ENCODE measurements at places on chromosomes 2 and 18. TPM values are rescaled to one million over a fixed set of nuclear protein-coding genes. Genes with fewer than 3 reads are reported as not detected.
A peak's percentile ranks its signal among the peaks of the same experiment; 100 is the strongest.

FBLN7 gene
- total RNA-seq = 1.6 TPM

GATA6 gene
- total RNA-seq = 6.6 TPM

C1D gene
- 15.6 TPM for total RNA-seq

INHA gene
- 0.14 TPM for total RNA-seq

CNDP2 gene
- total RNA-seq = 65.5 TPM

REG3A gene
- not detected for total RNA-seq

DNA sequence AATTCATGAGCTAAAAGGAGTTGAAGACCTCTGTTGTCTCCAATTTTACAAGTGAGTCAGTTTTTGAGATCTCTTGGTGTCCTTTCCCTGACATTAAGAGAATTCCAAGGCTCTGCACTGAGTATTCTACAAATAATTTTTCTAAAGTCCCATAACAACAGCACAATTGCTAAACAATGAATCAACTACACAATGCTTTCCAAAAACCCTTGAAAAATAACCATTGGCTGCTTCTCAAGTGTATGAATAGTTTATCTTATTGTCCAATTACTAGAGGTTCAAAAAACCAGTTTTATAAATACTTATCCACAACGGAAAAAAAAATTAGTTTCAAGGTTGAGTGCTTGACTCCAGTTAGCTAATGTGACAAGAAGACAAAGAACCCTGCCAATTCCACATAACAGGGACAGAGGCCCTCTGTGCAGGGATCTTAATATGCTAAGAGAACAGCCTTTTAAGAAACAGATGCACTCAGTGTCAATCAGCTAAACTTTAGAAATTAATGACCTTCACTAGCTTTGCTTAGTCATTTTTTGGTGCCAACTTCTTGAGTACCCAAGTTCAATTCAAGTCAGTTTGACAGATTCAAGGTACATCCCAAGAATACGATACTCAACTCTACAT is 266.6 kb upstream of the CYP26B1 start:
- no peak overlapping the region for H3K27ac ChIP-seq
- H3K4me1 ChIP-seq = no peaks in the 10 kb centered on the region
- H3K27me3 ChIP-seq = no peaks in the 10 kb centered on the region
- H3K4me3 ChIP-seq = no peak overlapping the region
- no peaks in the 10 kb centered on the region for H3K36me3 ChIP-seq
- DNase-seq = no peak

GRCh38 chr18:8623549-8624106 is 14.4 kb downstream of the RAB12 start:
- no peak overlapping the region for H3K4me3 ChIP-seq
- no peaks in the 10 kb centered on the region for H3K27me3 ChIP-seq
- no peak overlapping the region for H3K27ac ChIP-seq
- no peak for DNase-seq

GRCh38 chr2:173043897-173044519 is 31.6 kb upstream of the MAP3K20 start:
- no peak overlapping the region for H3K4me3 ChIP-seq
- H3K27me3 ChIP-seq = no peaks in the 10 kb centered on the region
- H3K36me3 ChIP-seq = no peaks in the 10 kb centered on the region
- no peak for DNase-seq
- H3K27ac ChIP-seq = peak overlapping the region; percentile 74

GRCh38 chr2:169585673-169586072 is 1.5 kb downstream of the PPIG start:
- no peaks in the 10 kb centered on the region for H3K36me3 ChIP-seq
- H3K4me1 ChIP-seq = peaks cover 18% of the 10 kb centered on the region
- peak overlapping the region; percentile 80 for H3K4me3 ChIP-seq

- H3K36me3 ChIP-seq = no peaks in the 10 kb centered on the region
- no peaks in the 10 kb centered on the region for H3K27me3 ChIP-seq
- DNase-seq = no peak
- no peak overlapping the region for H3K27ac ChIP-seq
- no peaks in the 10 kb centered on the region for H3K4me1 ChIP-seq
Measured at GRCh38 chr2:44119878-44120277, 48.8 kb upstream of the PPM1B start.

GRCh38 chr2:44974064-44974715 is 32.7 kb downstream of the SIX3 start:
- H3K36me3 ChIP-seq = no peaks in the 10 kb centered on the region
- no peak overlapping the region for H3K27ac ChIP-seq
- no peak for DNase-seq

DNA sequence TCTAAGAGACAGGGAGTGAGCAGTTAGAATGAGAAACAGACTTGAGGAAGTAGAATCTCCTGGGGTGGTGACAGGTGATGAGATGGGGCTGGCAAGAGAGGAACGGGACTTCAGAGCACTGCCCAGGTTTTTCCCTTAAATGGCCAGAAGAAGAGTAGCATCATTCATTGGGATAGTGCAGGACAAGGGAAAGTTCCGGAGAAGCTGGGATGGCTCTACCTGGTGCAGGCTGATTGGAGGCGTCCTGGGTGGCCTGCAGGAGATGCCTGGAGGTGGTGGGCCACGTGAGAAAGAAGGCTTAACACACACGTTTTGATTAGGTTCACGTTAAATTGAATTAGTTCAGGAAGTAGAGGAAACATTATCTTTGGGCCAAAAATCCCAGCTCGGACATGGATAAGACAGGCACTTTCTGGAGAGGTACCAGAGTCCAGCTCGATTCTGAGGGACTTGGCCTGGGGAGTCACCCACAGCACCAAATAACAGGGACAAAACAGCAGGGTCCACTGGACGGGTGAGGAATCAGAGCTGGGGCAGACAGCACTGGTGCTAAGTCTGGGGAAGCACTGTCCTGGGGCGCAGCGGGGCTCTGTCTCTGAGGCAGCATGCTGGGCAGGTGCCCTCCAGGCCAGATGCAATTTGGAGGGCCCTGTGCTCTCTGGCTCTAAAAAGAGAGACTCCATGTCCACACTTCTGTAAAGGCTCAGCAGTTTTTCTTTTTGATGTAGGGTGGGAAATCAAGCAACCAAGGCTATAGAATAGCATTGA is 512.3 kb upstream of the RAB6C start:
- no peak overlapping the region for H3K27ac ChIP-seq
- DNase-seq = no peak
- no peaks in the 10 kb centered on the region for H3K4me1 ChIP-seq
- H3K36me3 ChIP-seq = no peaks in the 10 kb centered on the region
- no peaks in the 10 kb centered on the region for H3K27me3 ChIP-seq

DNA sequence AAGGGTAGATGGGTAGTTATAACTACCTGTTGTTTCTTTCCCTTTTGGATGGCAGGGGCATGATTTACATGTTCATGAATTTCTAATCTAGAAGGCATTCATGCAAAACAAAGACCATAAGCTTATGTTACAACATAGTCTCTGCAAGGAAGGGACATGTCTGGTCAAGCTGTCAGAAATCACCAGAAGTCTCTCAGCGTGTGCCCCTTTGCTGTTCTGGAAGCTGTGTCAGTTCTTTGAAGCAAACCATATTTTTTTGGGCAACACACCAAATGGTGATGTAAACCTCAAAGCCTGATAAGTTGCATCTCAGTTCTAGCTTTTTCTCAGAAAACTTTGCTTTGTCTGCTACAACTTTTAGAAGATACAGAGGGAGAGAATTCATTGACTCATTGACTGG is 173.5 kb upstream of the CTAGE1 start:
- no peak overlapping the region for H3K27ac ChIP-seq
- H3K36me3 ChIP-seq = no peaks in the 10 kb centered on the region
- no peaks in the 10 kb centered on the region for H3K4me1 ChIP-seq

- H3K4me3 ChIP-seq = no peak overlapping the region
- no peaks in the 10 kb centered on the region for H3K27me3 ChIP-seq
- DNase-seq = no peak
- no peak overlapping the region for H3K27ac ChIP-seq
- no peaks in the 10 kb centered on the region for H3K4me1 ChIP-seq
- no peaks in the 10 kb centered on the region for H3K36me3 ChIP-seq
Measured at GRCh38 chr18:63433334-63433866, 11.1 kb upstream of the VPS4B start.

- no peaks in the 10 kb centered on the region for H3K4me1 ChIP-seq
- DNase-seq = no peak
- no peaks in the 10 kb centered on the region for H3K36me3 ChIP-seq
- H3K27ac ChIP-seq = no peak overlapping the region
- H3K27me3 ChIP-seq = no peaks in the 10 kb centered on the region
Measured at GRCh38 chr2:177772529-177772928, 300.0 kb downstream of the PDE11A start.

DNA sequence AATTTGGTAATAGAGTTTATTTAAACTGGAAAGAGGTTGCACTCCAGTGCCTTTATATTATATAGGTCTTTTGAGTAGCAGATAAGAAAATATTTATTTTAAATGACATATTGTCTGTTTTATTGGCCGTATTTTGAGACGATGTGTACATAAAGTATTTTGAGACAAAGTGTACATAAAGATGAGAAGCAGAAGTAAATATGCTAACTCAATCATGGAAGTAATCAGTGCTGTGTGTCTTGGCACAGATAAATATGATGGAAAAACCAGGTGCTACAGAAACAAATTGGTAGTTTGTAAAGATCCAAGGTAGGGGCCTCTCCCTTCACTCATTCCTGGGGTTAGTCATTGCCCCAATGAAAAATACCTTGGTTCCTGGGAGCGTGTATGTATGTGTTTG is 382.9 kb downstream of the DSEL start:
- DNase-seq = no peak
- H3K4me3 ChIP-seq = no peak overlapping the region
- no peaks in the 10 kb centered on the region for H3K36me3 ChIP-seq
- no peak overlapping the region for H3K27ac ChIP-seq
- no peaks in the 10 kb centered on the region for H3K27me3 ChIP-seq

GRCh38 chr2:200756618-200757321 is 54.9 kb upstream of the BZW1 start:
- no peak for DNase-seq
- no peak overlapping the region for H3K27ac ChIP-seq
- H3K4me1 ChIP-seq = peaks cover 18% of the 10 kb centered on the region
- no peak overlapping the region for H3K4me3 ChIP-seq
- H3K27me3 ChIP-seq = no peaks in the 10 kb centered on the region

DNA sequence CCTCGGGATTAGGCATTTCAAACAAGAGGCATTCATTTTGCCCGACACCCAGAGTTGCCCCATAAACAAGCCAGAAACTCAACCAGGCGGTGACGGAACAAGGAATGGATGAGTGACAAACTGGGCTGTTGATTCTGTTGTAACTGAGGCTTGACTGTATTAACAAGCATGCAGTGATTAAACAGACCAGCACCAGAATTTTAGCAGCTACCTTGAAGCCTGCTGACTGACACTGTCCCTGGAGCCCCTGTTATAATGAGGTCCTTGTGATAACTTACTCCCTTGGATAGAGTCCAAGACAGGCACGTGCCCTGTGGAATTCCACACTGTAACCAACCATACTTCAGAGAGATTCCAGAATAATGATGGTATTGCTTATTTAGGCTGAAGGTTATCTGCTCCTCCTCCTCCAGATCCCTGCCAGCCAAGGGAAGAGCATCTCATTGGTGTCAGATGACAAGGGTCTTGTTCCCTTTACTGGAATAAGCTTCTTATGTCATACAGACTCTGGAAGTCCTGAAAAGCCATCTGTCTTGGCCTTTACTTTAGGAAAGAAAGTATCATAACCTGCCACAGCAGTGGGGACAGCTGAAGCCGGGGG is 97.1 kb upstream of the RMDN2 start:
- no peak overlapping the region for H3K27ac ChIP-seq
- no peak for DNase-seq
- no peaks in the 10 kb centered on the region for H3K36me3 ChIP-seq
- no peaks in the 10 kb centered on the region for H3K27me3 ChIP-seq
- H3K4me1 ChIP-seq = peaks cover 2% of the 10 kb centered on the region

Measured in liver (tissue), 10 donors.